Stimulated activated CD8-positive, alpha-beta memory T cell treated with anti-CD3 and anti-CD28 coated beads, Interleukin-4, amount 100 ng/mL, for 1 hour (primary cell): ENCODE measurements at places on chromosomes 11 and 22.
A peak's percentile ranks its signal among the peaks of the same experiment; 100 is the strongest.

- DNase-seq, result no peak
Measured at GRCh38 chr11:62574363-62575071, 826 bp upstream of the EEF1G start.

- DNase-seq, result no peak
Measured at GRCh38 chr22:45752036-45752435, 80.4 kb downstream of the ATXN10 start.

DNA sequence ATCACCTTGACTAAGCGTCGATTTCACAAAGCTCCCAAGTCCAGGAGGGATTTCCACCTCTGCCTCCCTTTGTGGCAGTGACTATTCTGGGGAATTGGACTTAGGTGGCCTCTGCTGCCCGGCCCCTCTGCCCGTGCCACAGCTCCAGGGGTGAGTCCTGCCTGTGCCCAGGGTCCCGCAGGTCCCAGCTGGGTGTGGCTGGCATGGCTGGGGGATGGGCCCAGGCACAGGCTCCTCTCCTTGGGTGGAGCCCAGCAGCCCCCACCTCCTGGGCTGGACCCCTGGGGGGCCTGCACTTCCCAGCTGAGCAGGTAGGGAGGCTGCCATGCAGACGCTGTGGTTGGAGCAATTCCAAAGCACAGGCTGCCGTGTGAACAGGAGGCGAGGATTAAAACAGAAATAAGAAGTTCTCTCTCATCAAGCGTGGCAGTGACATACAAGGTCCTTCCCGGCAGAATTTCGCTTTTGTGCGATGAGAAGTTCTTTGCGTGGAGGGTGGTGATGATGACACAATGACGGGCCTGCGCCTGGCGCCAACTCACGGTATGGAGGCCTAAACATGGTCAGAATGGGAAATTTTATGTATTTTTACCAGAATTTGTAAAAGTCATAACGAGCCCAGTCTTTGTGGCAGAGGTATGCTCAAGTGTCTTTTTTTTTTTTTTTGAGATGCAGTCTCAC is 107.3 kb downstream of the BRD1 start:
- no peak for DNase-seq

- DNase-seq, result no peak
Measured at GRCh38 chr11:120027546-120028180, 110.2 kb downstream of the TRIM29 start.

DNA sequence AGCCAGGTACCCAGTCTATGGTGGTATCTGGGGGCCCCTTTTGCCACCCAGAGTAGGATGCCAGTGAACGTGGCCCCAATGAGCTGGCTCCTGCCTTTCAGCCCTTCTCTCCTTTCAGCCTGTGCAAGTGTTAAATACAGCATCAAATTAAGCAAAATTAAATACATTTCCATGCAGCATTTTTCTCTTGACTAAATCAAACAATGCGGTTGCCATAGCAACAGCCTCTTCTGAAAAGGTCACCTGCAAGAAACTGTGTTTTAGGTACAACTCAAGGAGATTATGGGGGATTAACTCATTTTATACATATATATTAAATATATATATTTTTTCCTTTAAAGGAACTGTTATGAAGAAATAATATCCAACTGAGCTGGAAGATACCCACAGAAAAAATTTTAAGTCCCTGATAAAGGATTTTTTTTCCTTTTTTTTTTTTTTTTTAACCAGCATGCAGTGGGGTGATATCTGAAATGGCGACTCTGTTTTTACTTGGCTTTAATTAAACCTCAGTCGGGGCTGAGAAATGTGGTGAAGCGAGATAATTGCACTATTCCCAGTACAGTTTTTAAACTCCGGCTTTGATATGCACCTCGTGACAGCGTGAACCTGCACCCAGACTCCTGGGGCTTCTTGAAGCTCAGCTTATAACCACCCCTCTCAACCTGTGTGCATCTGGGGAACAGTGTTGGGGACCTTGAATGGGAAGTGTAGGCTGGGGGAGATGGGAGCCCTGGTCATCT is 115.3 kb downstream of the PKNOX2 start:
- DNase-seq, result no peak

- no peak for DNase-seq
Measured at GRCh38 chr22:49019737-49020713, 807.6 kb downstream of the BRD1 start.

DNA sequence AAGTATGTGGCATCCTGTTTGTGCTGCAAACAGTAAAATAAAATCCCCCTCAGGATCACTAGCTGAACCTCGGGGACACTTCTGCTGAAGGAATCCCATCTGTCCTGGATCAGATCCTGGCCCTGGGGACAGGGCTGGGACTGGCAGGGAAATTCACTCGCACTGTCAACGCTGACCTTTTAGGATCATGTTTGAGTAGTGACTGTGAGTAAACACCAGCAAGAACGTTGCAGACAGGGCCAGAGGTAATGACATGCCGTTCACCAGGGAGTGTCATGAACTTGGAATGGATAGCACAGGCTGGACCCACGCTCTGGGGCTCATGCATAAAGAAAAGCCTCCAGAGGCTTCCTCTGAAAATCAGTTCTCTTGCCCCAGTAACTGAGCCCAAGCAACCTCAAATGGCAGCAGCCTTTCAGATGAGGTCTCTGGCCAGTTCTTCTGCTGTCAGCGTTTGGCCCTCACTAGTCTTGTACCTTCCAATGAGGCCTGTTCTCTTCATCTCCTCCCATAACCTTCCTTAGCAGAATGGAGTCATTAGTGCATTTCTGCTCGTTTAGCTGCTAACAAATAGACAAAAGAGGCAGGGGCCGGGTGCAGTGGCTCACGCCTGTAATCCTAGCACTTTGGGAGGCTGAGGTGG is 51.0 kb upstream of the BARX2 start:
- DNase-seq, result no peak

- no peak for DNase-seq
Measured at GRCh38 chr22:21725956-21726649, 9.5 kb downstream of the YPEL1 start.

DNA sequence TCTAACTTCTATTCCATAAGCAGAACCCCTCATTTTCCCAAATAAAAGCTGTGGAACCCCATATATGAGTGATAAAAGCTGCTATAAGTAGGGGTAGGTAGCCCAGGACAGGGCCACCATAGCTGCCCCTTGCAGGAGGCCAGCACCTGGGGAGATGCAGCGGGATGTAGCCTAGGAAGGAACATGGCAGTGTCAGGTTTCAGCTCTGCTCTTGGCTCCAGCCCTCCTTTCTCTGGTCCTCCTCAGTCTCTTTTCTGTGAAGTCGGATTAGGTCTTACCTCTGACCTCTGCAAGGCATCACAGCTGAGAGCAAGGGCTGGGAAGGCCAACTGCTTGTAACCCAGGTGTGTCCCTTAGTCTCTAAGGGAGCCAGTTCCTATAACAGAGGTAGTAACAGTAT is 135.6 kb downstream of the NAV2 start:
- DNase-seq, result no peak

DNA sequence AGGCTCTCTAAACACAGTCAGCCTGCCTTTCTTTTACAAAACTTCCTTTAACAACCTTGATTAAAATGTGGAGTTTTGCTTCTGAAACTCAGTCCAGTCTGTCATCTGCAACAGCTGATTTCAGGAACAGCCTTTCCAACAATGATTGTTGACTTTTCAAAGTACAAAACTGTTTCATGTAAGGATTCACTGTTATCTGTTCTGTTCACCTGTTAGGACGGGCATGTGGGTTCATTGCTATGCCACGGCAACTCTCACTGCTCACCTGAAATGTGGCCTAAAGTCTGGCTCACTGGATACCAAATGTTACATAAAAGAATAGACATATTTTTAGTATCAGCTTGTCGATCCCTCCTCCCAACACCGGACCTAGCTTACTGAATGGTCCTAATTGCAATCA is 242.8 kb downstream of the LUZP2 start:
- DNase-seq, result no peak

DNA sequence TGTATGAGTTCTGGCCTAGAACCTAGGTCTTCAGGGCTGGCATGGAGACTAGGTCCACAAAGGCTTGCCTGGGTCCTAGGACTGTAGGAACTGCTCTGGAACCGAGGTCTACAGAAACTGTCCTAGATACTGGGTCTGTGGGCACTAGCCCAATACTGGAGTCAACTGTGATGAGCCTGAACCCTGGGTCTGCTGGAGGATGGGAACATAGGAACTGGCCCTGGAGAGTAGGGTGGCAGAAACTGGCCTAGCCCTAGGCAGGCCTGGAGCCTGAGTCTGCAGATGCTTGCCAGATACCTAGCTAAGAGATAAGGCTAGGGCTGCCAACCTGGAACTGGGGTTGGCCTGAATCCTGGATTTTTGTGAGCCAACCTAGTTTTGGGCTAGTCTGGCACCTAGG is 19.2 kb upstream of the GLYATL2 start:
- no peak for DNase-seq

- no peak for DNase-seq
Measured at GRCh38 chr11:71454470-71455113, 1.6 kb downstream of the NADSYN1 start.

- no peak for DNase-seq
Measured at GRCh38 chr11:122808478-122808869, 29.8 kb upstream of the CRTAM start.

DNA sequence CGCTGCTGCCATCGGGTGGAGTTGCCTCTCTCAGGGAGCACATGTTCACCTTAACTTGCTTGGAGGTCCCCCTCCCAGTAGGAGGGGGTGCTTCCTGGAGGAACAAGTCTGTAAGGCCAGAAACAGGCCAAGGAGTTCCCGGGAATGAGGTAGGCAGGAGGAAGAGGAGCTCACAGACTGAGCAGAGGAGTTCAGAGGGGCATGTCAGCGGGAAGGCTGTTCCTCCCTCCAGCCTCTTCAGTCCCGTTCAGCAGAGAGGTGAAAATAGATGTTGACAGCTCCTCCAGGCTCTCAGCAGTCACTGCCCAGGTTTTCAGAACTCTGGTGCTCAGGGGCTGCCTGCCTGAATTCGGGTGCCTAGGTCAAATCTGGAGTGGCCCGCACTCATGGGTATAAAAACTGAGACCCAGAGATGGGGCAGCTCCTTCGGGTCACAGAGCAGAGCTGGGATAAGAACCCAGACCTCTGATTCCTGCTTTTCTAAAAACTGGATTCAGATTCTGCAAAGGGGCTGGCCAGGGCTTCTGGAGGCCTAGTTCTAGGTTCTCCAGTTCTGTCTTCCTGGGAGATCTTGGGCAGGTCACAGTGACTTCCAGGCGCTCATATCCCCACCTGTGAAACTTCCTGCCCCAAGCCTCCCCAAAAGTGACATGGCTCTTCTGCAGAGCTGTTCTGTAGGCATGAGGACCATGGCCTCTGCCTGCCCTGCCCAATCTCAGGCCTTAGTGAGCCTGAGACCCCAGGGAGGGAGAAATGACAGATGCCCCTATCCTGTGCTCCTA is 18.3 kb downstream of the ATG16L2 start:
- no peak for DNase-seq

DNA sequence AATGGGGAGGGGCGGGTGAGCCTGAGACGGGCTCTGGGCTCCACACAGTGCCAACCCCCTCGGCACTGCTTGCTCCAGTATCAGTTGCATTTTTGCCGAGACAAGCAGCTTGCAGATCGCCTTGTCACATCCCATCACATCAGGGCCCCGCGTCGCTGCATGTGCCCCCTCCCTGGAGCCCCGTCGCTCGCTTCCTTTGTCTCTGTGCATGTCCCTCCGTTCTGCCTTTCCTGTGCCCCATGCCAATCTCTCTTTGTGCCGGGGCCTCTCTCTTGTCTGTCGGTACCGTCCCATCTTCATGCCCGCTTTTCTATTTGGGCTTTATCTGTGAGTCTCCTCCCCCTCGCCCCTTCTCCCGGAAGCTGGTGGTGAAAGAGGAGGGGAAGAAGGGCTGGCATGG is 202.2 kb downstream of the CEP164 start:
- DNase-seq, result no peak

GRCh38 chr11:118046051-118046963 is 30.6 kb upstream of the TMPRSS4 start:
- peak; percentile 30 for DNase-seq

GRCh38 chr11:128755564-128755963 is 61.7 kb downstream of the FLI1 start:
- DNase-seq, result no peak

DNA sequence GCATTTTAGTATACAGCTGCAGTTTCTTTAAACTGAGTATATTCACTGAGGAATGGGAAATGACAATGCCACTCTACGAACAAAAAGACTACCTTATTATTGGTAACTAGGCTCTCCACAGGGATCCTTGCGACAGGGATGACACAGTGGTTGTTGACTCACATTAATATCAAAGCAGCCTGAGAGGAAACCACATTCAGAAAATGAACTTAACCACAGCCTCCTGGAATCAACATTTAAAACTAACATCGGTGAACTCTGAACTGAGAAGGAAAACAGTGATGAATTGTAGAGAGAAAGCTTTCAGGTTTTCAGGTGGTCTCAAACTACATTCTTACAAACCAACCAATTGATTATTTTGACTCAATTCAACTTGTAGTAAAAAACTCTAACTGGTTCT is 90.3 kb upstream of the MTMR2 start:
- DNase-seq, result no peak

DNA sequence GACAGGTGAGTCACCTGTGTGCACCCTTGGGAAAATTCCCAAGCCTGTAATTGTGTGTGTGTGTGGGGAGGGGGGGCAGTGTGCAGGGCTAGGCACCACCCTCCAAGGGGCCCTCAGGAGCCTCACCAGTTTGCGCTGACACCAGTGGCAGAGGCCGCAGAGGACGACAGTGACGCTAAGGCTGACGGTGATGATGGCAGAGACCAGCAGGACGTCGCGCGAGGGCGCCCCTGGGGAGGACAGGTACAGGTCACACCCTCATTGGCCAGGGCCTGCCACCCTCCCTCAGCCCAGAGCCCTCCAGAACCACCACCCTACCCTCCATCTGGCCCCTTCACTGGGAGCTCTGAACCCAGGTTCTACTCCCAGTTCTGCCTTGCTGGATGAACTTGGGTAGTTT is 24.9 kb downstream of the SYT7 start:
- no peak for DNase-seq

- DNase-seq, result no peak
Measured at GRCh38 chr11:4748438-4748837, 21.3 kb downstream of the OR51F1 start.

- DNase-seq, result no peak
Measured at GRCh38 chr22:32130464-32130863, 28.6 kb downstream of the C22orf42 start.

- DNase-seq, result no peak
Measured at GRCh38 chr11:27571154-27571810, 64.7 kb upstream of the LIN7C start.

DNA sequence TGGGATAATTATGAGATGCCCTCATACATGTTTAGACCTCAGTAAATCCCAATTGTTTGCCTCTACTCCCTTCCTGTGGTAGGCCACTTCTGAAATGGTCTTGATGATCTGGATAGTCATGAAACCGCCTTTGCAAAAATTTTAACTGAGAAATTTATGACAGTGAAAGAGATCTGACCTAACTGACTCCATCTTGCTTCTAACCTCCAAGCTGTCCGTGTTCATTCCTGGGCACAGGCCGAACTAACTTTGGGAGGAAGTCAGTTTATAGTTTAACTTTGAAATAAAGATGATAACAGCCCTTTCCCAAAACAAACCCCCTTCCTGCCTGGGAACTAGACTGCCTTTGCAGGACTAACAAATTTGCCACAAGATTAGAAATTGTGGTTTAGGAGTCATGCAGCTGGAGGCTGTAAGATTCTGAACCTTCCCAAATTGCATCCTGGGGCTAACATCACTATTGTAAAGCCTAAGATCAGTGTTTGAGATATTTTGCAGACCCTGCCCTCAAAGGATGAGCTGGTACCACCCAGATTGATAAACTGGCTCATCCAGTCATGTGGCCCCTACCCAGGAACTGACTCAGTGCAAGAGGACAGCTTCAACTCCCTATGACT is 19.9 kb upstream of the CTR9 start:
- no peak for DNase-seq
